Activated CD8-positive, alpha-beta T cell treated with anti-CD3 and anti-CD28 coated beads for 36 hours (primary cell): ENCODE measurements at places on chromosomes 2 and 18. TPM values are rescaled to one million over a fixed set of nuclear protein-coding genes. Genes with fewer than 3 reads are reported as not detected.
A peak's percentile ranks its signal among the peaks of the same experiment; 100 is the strongest.

- no peak for DNase-seq
Measured at GRCh38 chr2:25054720-25055119, 12.8 kb downstream of the EFR3B start.

Gene IL37
- not detected for total RNA-seq

DNA sequence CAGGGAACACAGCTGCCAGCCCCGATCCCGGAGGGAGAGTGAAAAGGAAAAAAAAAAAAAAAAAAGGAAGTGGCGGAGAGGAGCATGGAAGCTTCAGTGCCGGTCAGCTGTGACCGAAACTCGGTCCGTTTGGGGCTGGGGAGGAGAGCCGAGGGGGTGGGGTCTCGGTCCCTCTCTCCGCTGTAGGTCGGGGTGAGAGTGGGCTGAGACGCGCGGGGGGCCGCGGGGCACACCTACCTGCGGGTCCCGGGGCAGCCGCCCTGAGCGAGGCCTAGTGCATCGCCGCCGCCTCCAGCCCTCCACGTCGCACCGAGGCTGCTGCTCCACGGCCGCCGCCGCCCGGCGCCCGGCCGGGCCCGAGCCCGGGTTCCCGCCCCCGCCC is 536 bp downstream of the VPS54 start:
- peak; percentile 53 for DNase-seq

Gene PSTPIP2
- total RNA-seq = 17.8 TPM

Gene PAX8
- total RNA-seq = 0.43 TPM

Gene UGT1A6
- total RNA-seq = not detected

GRCh38 chr2:6080932-6081753 is 389.0 kb downstream of the SOX11 start:
- DNase-seq = no peak

GRCh38 chr18:50189160-50189559 is 5.8 kb downstream of the MYO5B start:
- no peak for DNase-seq

Gene VSNL1
- not detected for total RNA-seq

DNA sequence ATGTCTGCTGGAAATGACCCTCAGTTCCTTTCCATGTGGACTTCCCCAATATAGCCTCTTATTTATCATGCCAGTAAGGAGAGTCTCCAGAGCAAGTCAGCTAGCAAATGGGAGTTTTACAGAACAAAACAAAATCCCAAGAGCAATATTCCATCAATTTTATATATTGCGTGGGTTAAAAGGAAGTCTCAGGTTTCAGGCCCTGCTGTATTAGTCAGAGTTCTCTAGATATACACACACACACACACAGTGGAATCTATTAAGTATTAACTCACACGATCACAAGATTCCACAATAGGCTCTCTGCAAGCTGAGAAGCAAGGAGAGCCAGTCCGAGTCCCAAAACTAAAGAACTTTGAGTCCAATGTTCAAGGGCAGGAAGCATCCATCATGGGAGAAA is 102.8 kb upstream of the MAP2 start:
- no peak for DNase-seq

DNA sequence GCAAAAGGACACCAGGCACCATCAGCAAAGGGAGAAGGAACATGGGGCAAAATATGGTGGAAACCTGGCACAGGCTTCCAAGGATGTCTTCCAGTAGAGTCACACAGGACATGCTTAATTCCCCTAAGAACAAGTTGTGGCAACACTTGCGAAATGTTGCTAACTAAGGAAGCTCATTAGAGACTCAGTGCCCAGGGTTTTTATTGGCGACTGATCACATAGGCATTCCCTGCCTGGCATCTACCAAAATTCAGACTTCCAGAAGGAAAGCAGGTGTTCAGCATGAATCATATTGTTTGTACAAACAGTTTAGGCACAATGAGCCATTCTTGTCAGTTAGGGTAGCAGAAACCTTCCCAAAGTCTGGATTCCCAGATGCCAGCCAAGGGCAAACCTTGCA is 25.7 kb downstream of the SLC4A1AP start:
- no peak for DNase-seq

DNA sequence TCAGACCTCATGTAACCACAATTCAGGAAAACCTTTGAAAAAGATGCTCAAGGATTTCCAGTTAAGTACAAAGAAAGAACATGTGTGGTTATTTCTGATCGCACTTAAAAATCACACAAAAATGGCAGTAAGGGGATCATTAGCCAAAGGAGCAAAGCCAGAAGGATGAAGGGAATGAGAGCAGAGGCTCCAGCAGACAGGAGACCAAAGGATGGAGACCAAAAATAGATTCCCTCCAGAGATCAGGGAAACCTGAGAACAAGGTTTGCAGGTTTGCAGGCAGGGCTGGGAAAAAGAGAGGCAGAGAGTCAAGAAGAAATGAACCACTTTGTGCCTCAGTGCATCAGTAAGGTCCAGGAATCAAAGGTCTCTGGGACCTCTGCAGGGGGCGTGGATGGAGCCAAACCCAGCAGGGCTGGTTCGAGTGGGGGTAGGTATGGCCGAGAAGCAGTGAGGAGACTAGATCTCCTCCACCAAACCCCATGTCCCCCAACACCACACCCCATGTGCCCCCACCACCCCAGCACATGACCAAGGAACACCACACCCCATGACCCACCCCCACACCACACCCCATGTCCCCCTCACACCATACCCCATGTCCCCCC is 98.5 kb upstream of the GPC1 start:
- no peak for DNase-seq
